ENCODE measurements at places on chromosomes 5 and 9.

DNA sequence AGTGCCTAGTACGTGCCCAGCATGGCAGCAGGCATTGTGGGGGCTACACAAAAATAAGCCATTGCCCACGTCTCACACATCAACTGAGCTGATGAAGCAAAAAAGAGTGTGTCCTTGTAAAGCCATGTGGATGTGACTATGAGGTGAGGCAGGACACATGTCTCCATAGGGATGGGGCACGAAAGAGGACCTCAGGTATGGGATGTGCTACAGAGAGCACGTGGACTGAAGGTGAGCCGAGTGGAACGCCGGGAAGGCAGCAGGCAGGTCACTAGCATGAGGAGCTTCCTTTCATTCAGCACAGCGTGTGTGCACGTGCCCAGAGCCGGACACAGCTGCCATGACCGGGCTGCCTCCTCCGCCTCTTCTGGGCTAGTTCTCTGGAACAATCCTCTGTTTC is 429.8 kb downstream of the SPOCK1 start:
- no peak overlapping the region for H3K27ac ChIP-seq
- H3K4me1 ChIP-seq, result peaks cover 19% of the 10 kb centered on the region
- H3K27me3 ChIP-seq, result peaks cover 9% of the 10 kb centered on the region
- no peak for ATAC-seq

DNA sequence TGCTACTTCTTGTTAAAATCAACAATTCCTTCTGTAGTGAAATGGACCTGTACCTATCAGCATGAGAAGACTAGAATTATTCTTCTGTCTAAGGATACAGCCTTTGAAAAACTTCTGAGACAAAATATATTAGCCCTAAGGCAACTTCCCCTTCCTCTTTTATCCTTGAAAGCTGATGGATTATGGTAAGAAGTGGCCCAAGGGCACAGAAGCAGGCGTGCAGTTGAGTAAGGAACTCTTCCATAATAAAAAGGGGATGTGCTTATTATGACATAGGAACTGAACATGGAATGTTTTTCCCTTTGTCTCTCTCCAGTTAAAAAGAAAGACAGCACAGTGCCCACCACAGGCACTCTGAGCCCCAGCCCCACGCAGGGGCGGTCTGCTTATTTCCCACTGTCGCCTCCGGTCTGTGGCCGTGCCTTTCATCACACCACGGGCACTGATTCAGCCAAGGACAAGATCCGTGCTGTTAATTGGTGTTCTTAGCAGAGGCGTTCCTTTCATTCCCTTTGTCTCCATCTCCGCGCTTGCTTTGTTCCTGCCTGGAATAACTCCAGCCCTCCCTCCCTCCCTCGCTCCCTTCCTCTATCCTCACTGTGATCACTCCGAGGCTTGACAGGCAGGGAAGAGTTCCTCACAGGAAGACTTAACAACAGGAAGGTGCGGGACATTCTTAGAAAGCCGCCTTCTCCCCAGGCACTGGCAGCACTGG is 135.9 kb upstream of the OTULINL start:
- ATAC-seq, result no peak
- no peaks in the 10 kb centered on the region for H3K27me3 ChIP-seq
- H3K36me3 ChIP-seq, result peaks cover 42% of the 10 kb centered on the region
- no peak overlapping the region for H3K27ac ChIP-seq
- no peak overlapping the region for H3K4me3 ChIP-seq
- H3K4me1 ChIP-seq, result peaks cover 28% of the 10 kb centered on the region

DNA sequence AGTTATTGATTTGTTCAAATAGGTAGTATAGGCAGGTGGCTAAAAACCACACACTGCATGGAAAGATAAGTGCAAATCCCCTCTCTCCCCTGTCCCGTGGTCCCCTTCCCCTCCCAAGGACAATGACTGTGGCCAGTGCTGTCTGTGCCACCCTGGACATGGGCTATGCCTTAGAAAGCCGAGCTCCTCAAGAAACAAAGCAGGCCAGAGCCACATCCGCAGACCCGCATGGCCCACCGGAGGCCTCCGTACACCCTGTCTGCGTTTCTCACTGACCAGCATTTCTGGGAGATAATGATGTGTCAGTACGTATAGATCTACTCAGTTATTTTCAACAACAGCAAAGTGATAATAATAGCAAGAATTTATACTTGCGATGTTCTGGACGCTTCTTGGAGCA is 16.3 kb downstream of the TSPAN17 start:
- H3K27ac ChIP-seq, result no peak overlapping the region
- peaks cover 26% of the 10 kb centered on the region for H3K4me1 ChIP-seq
- no peaks in the 10 kb centered on the region for H3K36me3 ChIP-seq
- no peak for ATAC-seq
- H3K27me3 ChIP-seq, result peaks cover 55% of the 10 kb centered on the region

DNA sequence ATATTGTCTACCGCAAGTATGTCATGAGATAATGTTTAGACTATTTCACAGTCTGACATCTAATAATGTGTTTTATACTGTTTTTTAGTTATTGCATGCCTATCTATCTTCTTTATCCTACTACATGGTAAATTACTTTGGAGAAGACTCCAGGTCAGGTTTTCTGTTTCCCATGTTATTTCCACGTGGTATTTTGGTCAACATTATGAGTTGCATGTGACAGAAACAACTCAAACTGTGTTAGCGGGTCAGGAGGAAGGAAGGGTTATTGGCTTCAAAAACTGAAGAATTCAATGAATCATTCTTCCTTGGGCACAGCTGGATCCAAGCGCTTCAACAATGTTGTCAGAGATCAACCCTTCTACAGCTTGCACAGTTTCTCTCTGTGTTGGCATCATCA is 252.1 kb upstream of the CCNG1 start:
- ATAC-seq, result no peak
- H3K27ac ChIP-seq, result no peak overlapping the region
